ENCODE measurements at places on chromosomes 3 and 15. TPM values are rescaled to one million over a fixed set of nuclear protein-coding genes. Genes with fewer than 3 reads are reported as not detected.

SNX33 gene
- 2.4 TPM for total RNA-seq

PLA2G4E gene
- not detected for total RNA-seq

MESD gene
- 21.7 TPM for total RNA-seq

TNFSF10 gene
- total RNA-seq = 33.1 TPM

B3GNT5 gene
- total RNA-seq = 20.2 TPM

CIB1 gene
- 135 TPM for total RNA-seq

CD86 gene
- 0.25 TPM for total RNA-seq

GPR62 gene
- not detected for total RNA-seq

ADAM10 gene
- total RNA-seq = 74.5 TPM

PP2D1 gene
- not detected for total RNA-seq

CCR2 gene
- total RNA-seq = not detected

DNA sequence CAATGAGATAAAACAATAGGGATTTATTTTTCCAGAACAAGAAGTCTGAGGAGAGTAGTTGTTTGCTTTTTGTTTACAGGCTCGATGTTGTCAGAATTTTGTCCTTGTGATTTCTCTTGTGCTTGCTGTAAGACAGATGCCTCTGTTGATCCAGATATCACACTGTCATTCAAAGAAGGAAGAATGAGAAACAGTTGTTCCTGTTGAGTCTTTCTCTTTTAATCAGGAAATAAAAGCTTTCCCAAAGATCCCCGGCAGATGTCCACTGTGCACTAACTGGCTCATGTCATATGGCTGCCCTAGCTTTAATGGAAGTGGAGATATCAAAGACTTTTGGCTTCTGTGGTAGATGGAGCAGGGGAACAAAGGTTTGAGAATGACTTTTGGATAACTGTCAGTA is 6.8 kb downstream of the SERPINI1 start:
- no peak for DNase-seq

GRCh38 chr3:61966200-61966599 is 404.8 kb downstream of the PTPRG start:
- DNase-seq = no peak

- DNase-seq = no peak
Measured at GRCh38 chr3:38630070-38630469, 19.4 kb downstream of the SCN5A start.

DNA sequence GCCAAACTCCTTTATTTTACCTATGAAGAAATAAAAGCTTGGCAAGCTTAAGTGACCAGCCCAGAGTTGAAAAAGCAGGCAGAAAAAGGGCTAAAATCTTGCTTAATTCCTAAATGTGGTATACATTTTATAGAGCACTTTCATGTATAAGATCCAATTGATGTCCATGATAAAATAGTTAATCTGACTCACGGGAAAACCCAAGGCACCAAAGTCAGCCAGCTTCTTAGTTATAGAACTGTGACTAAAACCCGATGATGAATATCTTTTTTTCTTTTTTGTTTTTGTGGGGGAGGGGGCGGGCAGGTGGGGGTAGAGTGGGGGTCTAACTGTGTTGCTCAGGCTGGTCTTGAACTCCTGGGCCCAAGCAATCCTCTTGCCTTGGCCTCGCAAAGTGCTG is 71.4 kb downstream of the PEAK1 start:
- no peak for DNase-seq

GRCh38 chr15:60283936-60284335 is 113.8 kb downstream of the ANXA2 start:
- no peak for DNase-seq

DNA sequence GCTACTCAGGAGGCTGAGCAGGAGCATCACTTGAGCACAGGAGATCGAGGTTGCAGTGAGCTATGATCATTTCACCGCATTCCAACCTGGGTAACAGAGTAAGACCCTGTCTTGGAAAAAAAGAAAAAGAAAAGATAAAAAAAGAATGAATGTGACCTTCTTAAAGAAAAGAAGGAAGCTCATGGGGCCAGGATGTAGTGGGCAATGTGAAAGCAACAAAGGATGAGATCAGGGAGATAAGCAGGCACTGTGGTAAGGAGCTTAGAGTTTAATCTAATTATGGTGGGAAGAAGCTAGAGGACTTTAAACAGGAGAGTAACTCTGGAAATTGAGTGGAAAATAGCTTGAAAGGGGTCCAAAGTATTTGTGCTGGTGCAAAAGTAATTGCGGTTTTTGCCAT is 231.6 kb upstream of the UBE2E2 start:
- no peak for DNase-seq

GRCh38 chr3:56885879-56886278 is 84.1 kb upstream of the ARHGEF3 start:
- no peak for DNase-seq

GRCh38 chr15:70532531-70533186 is 230.7 kb downstream of the UACA start:
- no peak for DNase-seq

GRCh38 chr15:23857028-23857641 is 170.0 kb upstream of the NDN start:
- peak; percentile 42 for DNase-seq

- no peak for DNase-seq
Measured at GRCh38 chr3:71949442-71949841, 164.5 kb upstream of the PROK2 start.

DNA sequence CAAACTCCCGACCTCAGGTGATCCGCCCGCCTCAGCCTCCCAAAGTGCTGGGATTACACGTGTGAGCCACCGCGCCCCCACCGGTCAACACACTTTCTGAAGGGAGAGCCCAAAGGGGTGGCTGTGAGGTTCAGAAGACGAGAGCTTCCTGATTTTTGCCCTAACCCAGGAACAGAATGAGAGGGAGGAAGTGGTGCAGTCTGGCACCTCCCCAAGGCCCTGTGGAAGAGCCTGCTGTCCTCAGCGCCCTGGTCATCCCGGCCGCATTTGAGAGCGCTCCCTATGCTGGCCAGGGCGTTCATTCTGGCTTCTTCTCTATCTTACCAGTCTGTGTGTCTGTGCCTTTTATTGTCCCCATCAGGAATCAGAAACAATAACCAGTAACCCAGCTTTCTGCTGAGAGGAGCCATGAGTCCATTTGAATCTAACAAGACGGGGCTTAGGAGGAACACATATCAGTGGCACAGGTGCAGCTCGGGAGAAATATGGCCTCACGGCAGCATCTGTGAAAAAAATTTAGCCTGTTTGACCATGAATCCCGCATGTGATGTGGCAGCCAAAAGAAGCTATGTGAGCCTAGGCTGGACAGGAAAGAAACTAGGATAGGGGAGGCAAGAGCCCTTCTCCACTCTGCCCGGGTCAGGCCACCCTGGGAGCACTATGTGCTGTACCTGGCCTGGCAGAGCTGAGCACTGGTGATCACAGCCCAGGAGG is 12.9 kb downstream of the BDH1 start:
- DNase-seq = no peak

DNA sequence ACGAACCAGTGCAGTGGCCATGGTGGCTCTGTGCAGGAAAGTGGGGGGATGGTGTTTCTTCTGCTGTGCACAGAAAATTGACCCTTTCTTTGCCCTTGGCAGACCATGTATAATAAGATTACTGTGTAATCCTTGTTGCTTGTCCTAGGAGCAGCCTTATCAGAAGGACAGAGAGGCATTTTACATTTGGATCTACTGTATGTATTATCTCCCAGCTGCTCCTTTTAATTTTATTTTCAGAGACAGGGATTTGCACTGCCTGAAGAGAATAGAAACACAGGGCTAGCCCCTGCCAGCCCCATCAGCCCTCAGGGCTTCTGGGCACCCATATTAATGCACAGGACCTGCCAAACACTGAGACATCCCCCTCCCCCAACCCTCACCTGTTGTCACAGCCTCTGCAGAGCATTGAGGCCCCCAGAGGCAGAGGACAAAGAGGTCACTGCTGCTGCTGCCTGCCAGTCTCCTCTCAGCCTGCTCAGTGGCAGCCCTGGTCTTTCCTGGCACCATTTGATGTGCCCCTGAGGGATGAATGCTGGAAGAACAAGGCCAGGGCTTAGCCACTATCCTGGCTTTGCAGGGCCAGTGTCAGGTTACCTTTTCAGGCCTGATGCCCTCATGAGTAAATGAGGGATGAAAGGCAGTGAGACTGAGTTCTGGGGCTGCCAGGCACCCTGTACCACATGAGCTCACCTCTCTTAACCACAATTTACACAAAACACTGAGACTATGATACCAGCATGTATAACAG is 533.4 kb downstream of the NTRK3 start:
- DNase-seq = no peak

- DNase-seq = peak; percentile 27
Measured at GRCh38 chr3:184176377-184177330, 2.0 kb downstream of the AP2M1 start.

DNA sequence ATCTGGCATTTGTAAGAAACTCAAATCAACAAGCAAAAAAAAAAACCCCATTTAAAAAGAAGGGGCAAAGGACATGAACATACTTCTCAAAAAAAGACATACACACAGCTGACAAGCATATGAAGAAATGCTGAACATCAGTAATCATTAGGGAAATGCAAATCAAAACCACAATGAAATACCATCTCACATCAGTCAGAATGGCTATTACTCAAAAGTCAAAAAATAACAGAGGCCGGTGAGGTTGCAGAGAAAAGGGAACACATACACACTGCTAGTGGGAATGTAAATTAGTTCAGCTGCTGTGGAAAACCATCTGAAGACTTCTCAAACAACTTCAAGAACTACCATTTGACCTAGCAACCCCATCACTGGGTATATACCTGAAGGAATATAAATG is 199.4 kb upstream of the THBS1 start:
- DNase-seq = no peak

- DNase-seq = no peak
Measured at GRCh38 chr15:69280783-69281182, 17.9 kb upstream of the PAQR5 start.

DNA sequence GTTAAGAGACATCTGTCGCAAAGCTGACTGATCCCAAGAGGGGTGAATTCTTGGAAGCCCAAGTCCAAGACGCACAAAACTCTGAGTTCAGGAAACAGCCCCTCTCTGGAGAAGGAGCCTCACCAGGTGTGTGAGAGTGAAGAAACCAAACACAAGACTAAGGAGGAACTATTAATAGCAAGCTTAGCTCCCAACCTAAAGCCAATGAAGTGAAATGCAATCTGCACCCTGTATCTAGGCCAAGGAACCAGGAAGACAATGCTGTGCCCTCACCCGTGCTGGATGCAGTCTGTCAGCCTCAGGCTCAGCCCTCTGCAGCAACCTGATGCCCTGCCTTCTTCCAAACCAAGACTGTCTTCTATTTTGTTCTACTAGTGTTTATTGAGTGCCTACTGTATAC is 22.5 kb upstream of the THBS1 start:
- DNase-seq = no peak

GRCh38 chr3:29143151-29143550 is 137.7 kb upstream of the RBMS3 start:
- DNase-seq = no peak

- DNase-seq = no peak
Measured at GRCh38 chr3:178318941-178319816, 217.1 kb upstream of the KCNMB2 start.

DNA sequence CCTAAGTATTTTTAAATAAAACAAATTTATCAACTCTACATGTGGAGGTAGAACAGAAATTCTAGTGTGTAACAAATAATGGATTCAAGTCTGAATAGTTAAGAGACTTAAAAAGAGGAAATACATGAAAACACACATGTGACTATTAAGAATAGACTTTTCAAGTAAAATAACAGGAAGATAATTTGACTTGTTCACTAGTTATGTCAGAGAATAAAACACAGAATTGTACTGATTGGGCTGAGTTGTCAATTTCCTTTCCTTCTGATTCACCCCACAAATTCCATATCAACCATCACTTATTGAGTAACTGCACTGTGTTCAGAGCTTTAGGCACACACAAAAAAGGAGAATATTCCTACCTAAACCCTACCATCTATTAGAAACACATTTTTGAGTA is 557.2 kb downstream of the TUSC7 start:
- DNase-seq = no peak
